ENCODE measurements at places on chromosomes 5 and 9.

DNA sequence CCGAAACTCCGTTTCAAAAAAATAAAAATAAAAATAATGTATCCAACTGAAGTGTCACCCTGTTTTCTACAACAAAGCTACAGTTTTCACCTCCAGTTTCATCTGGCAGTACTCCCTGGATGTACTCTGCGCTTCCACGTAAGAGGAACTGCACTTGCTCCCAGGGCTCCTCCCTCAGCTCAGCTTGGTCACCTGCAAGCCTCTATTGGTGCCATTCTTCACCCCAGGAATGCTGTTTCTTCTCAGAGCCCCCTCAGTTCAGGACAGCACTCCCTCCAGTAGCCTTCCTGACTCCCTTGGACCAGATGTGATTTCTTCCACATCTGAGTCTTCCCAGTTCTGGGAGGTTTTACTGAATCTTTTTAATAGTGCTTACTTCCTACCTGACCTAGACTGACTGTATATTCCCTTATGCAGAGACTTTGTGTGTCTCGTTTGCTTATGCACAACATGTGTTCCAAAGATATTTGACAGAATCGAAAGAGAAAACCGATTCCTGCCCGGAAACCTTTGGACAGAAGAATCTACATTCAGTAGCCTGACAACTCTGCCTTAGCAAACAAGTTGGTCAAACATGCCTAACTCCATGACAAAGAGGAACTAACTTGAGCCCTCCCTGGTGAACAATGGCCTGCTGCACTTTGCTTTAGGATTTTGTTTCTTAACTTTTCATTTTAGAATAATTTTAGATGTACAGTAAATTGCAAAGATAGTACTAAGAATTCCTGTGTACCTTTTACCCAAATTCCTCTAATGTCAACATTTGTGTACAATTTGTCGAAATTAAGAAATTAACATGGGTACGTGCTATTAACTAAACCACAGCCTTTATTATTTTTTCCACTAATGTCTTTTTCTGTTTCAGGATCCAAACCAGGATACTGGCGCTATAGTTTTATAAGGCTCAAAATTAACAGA is 814 bp downstream of the CCDC125 start:
- H3K36me3 ChIP-seq = no peaks in the 10 kb centered on the region
- DNase-seq = no peak
- H3K4me3 ChIP-seq = peak overlapping the region; percentile 70
- H3K4me1 ChIP-seq = peaks cover 3% of the 10 kb centered on the region

DNA sequence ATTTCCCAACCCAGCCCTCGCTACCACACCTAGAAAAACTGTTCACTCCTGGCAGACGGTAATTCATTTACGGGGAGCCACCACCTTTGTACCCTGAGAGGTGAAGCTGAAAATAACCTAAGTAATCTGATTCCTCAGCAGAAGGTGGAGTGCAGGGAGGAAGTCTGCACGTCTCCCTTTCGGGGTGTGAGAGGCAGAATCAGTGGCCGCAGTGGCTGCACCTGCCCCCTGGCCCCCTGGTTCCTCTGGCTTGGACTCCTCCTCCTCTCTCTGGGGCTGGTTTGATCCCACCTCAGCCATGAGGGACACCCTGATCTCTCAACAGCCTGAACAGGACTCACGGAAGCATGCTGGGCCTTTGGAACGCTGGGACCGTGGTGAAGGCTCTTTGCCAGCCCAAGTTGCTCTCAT is 10.5 kb downstream of the TMEM174 start:
- no peak overlapping the region for H3K4me3 ChIP-seq
- DNase-seq = no peak
- H3K4me1 ChIP-seq = no peaks in the 10 kb centered on the region
- no peaks in the 10 kb centered on the region for H3K27me3 ChIP-seq
- no peaks in the 10 kb centered on the region for H3K36me3 ChIP-seq

DNA sequence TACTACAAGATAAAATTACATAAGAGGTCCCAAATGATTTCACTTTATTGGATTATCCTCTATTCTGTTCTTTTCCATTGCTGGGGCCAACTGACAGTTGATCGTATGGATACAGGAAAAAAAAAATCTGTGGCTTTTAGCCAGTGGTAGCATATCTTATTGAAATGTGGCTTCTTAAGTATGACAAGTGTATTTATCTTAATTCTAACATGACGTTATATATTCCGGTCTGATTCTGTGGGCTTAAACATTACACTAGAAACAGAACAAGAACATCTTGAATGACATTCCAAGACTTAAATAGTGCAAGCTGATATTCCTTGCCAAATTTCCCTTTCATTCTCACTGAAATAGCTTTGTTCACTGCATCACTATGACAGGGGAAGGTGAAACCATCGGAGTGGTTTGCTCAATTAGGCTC is 117.9 kb downstream of the INSYN2B start:
- H3K27me3 ChIP-seq = no peaks in the 10 kb centered on the region
- H3K4me1 ChIP-seq = 0 out of 2 replicates have a peak, but pooled peaks cover 3% of the 10 kb centered on the region
- H3K27ac ChIP-seq = no peak overlapping the region
- no peak for DNase-seq

DNA sequence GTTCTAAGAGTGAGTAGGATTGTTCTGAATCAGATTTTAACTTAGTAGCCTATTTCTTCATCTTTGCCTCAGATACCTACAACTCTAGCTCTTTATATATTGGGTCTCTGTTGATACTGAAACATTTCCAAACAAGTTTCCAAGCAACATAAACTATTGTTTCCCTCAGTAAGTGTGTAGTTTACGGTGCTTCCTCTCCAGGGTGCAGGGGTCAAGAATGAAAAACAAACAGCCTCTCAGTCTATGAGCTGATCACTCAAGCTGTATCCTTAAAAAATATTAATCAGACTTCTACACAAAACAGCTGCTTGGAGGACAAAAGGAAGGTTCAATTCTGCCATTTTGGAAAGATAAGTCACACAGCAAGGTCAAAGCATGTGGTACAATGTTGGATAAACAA is 75.0 kb downstream of the ADAMTS12 start:
- no peak for DNase-seq
- no peaks in the 10 kb centered on the region for H3K27me3 ChIP-seq
- H3K36me3 ChIP-seq = no peaks in the 10 kb centered on the region

DNA sequence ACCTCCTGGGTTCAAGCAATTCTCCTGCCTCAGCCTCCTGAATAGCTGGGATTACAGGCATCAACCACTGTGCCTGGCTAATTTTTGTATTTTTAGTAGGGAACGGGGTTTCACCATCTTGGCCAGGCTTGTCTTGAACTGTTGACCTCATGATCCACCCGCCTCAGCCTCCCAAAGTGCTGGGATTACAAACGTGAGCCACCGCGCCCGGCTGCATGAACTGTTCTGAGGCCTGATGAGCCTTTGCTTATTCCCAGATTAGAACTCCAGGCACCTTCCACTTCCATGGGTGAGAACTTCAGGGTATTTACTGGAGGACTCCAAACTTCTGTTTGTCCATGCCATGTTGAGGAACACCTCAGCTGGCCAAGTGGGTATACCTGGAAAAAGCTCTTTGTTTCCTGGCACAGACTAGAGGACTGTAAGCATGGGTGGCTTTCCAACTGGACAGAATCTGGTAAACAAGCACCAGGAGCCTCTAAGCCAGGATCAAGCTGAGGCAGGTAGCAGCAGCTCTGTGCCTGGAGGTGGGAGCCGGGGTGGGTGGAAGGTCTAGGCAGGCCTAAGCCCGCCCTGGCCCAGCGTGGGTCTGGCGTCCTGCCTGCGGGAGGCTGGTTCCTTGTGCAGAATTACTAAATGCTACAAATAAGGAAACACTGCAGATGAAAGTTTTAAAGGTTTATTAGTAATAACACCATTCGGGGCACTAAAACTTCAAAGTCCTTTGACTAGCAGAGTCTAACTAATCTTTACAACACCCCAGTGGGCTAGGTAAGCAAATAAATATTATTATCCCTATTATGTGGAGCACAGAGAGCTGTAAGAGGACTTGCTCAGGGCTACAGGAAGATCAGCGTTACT is 78.4 kb downstream of the SEMA5A start:
- H3K4me1 ChIP-seq = no peaks in the 10 kb centered on the region
- no peaks in the 10 kb centered on the region for H3K36me3 ChIP-seq
- no peak for DNase-seq
- no peak overlapping the region for H3K27ac ChIP-seq

DNA sequence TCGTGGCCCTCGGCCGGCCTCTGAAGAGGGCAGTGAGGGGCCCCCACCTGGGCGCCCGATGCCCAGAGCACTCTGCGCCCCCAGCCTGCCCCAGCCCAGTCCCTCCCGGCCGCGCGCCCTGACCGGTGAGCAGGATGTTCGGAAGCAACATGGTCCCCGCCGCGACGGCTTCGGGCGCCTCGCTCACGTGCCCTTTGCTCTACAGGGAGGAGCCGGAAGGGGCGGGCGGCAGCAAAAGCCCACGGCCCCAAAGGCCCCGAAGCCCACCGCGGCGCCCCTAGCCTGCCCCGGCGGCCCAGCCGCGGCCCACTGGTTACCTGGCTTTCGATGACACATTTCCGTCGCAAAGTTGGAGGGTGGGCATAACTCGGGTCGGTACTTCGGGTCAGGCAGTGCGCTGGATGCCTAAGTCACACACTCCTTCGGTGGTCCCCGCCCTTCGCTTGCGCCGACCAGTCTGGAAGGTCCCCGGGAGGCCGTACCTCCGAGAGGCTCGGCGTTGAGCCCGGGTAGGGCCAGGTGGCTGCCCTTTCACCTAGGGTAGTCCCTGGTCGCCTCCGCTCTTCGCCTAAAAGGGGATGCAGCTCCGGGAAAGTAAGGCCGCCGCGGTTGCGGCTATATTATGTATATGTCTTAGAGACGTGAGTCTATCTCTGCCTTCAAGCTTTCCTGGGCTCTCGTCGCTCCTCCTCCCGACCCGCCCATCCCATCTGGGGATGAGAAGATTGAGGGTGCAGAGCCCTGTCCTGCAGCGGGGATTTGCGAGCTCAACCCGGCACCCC is at the start of the genes AK6, RAD17 and TAF9:
Gene AK6, minus strand, starts transcription at position 181 of the 782 bp plus-strand sequence. Its CDS starts 30 bp downstream, at position 151.
Gene RAD17, plus strand, starts transcription at position 479 of the 782 bp plus-strand sequence. CDS start 2,391 bp downstream, outside the sequence.
Gene TAF9, minus strand, starts transcription at position 181 of the 782 bp plus-strand sequence. CDS start 3,783 bp downstream, outside the sequence.
- H3K4me1 ChIP-seq = peaks cover 2% of the 10 kb centered on the region
- H3K36me3 ChIP-seq = peaks cover 16% of the 10 kb centered on the region
- H3K27me3 ChIP-seq = no peaks in the 10 kb centered on the region

- no peaks in the 10 kb centered on the region for H3K4me1 ChIP-seq
- H3K4me3 ChIP-seq = no peak overlapping the region
- no peaks in the 10 kb centered on the region for H3K36me3 ChIP-seq
- no peak for DNase-seq
- no peaks in the 10 kb centered on the region for H3K27me3 ChIP-seq
Measured at GRCh38 chr5:151596828-151597539, 5.9 kb upstream of the FAT2 start.

DNA sequence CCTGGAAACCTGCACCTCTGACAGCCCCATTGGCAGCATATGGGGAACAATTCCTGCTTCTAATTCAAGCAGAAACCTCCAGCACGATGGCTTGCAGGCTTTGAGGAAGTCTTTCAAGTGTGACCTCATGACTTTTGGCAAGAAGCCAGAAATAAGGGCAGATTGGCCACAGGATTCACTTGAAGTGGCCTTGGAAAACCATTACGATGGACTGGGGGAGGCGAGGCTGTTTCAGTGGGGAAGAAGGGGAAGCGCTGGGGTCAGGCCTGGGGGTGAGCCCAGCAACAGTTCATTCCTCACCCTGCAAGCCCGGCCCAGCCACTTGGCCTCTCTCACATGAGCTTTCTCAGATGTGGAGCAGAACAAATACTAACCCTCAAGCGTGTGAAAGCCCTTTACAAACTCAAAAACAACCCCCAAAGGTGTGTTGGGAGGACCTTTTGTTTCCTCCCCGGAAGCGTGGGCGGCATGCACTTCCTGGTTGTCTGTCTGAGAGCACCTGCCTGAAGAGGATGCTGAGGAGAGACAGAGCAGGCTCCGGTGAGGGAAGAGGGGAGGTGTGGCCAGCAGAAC is 26.9 kb upstream of the EEIG1 start:
- H3K4me3 ChIP-seq = no peak overlapping the region
- peaks cover 21% of the 10 kb centered on the region for H3K4me1 ChIP-seq
- no peaks in the 10 kb centered on the region for H3K36me3 ChIP-seq

- no peaks in the 10 kb centered on the region for H3K4me1 ChIP-seq
- no peak overlapping the region for H3K4me3 ChIP-seq
- no peak for DNase-seq
Measured at GRCh38 chr9:113669522-113670115, 206.1 kb downstream of the RGS3 start.

DNA sequence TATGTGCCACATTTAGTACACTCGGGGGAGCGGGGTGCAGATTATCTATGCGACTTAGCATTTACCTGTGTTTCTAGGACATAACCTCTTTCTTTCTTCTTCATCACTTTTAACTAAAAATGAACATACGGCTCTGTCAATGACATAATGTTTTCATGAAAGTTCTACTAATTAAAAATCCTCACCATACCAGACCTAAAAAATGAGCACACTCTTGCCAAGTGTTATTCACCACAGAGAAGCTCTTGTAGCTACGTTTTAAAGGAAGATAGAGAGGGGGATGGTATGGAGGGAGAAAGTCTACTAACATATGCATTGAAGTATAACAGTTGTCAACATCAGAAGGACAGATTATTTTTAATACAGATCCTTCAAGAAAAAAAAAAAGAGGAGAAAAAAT is 1.6 kb downstream of the CDH10 start:
- DNase-seq = no peak
- H3K27ac ChIP-seq = no peak overlapping the region

DNA sequence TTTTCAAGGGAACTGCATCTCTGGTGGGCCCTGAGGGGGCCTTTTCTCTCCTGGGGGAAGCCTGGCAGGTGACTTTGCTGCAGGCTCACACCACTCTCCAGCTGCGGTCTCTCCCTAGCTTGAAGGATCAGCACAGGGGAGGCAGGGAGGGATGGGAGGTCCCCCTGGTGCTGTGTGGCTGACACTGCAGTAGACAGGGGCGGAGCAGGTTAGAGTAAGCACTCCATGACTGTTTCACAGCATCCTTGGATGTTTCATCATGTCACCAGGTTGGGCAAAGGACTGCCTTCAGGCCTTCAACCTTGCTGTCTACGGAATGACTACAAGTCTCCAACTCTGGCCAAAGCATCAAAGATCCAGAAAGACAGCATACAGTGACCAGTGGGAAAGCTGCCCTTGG is 470.7 kb downstream of the CDK5RAP2 start:
- no peaks in the 10 kb centered on the region for H3K27me3 ChIP-seq
- no peak for DNase-seq
- no peak overlapping the region for H3K27ac ChIP-seq
- no peaks in the 10 kb centered on the region for H3K36me3 ChIP-seq
- no peaks in the 10 kb centered on the region for H3K4me1 ChIP-seq

- no peak overlapping the region for H3K27ac ChIP-seq
- DNase-seq = no peak
- no peaks in the 10 kb centered on the region for H3K4me1 ChIP-seq
- no peak overlapping the region for H3K4me3 ChIP-seq
Measured at GRCh38 chr5:127236254-127236653, 54.3 kb upstream of the MEGF10 start.
